NCI-H774 (cell line): ENCODE measurements at places on chromosomes 5 and 9.

GRCh38 chr9:87682085-87682484 lies 43.8 kb upstream of the CTSL start:
- no peak for DNase-seq

- no peak for DNase-seq
These were observed 41.3 kb downstream of the IRX2 start for GRCh38 chr5:2709976-2710689.

DNA sequence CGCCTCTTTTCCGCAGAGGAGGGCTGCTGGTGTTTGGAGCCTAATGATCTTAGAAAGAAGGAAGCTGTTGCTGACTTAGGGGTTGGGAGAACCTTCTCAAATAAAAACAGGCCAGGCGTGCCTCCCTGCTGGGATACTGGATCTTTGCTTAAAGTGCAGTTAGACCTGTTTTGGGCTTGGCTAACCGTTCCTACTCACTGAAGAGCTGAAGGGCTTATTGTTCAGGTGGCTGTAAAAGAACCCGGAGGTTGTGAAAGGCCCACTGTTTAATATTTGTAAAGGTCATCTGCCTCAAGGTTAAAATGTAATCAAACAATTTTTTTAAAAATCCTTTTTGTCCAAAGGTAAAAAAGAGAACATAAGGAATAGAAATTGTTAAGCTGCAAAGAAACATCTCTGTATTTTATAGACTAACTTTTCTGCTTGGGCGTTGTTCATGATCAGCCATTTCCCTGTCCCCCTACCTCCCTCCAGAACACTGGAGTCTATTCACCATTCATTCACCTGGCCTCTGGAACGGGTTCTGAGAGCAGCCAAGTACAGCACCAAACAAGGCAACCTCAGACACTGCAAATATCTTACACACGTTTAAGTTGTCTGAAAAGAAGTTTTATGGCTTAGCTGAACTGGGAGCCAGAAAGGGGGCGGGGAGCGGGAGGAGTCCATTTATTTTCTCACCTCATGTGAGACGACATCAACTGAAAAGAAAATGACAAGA lies 18.6 kb upstream of the MTMR12 start:
- no peak for DNase-seq

DNA sequence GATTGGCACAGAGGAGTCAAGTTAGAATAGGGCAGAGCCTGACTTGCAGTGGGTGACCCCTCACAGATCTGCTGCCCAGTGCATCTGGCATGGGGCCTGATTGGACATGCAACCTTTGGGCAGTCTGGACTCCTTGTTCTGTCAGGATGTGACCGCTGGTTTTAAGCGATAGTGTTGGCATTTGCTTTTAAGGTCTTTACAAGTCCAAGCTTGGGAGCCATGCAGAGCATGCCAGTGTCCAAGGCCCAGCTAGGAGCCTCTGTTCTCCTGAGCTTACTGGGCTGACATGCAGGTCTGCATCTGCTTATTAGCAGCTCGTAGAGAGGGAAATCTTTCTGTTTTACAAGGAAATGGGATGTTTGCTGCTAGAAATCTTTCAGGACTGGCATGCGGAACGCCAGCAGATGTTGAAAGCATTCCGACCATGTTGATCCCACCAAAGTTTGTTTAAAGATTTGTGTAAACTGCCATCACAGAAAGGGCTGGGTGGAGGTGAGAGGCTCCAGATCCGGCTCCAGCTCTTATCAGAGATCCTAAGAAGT lies 27.5 kb downstream of the GADD45G start:
- no peak for DNase-seq

- DNase-seq = peak; percentile 85
These were observed 2.4 kb upstream of the OMD start for GRCh38 chr9:92426501-92427145.

GRCh38 chr5:139845846-139846681 lies 50.5 kb downstream of the PSD2 start:
- DNase-seq = no peak

- peak; percentile 27 for DNase-seq
These were observed at the start of gene ADAMTS19 for GRCh38 chr5:129459777-129460671. TSS of gene ADAMTS19 (plus strand) at chr5:129460298. CDS start at chr5:129460392, 94 bp downstream.

- no peak for DNase-seq
These were observed 6.8 kb upstream of the RNF180 start for GRCh38 chr5:64158827-64159226.

- DNase-seq = peak; percentile 29
These were observed 21.3 kb downstream of the WNK2 start for GRCh38 chr9:93205045-93205768.
